ENCODE measurements at places on chromosomes 3 and 15.
A peak's percentile ranks its signal among the peaks of the same experiment; 100 is the strongest.

DNA sequence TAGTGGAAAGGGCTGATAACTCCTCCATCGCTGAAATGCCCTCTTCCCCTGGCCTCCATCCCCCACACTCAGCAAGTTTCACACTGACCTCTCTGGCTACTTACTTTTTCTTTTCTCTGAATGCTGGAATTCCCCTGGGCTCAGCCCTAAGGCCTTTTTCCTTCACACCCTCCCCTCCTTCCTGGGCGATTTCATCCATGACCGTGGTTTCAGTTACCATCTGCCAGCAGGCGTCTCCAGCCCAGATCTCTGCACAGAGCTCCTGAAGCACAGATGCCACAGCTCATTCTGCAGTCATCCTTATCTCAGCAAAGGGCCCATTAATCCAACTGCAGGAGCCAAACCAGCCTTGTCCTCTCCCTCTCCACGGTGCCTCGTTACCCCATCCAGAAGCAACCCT is 114.0 kb downstream of the RFTN1 start:
- peak; percentile 38 for DNase-seq

- no peak for DNase-seq
Observed at GRCh38 chr15:39591141-39591895, 10.4 kb downstream of the THBS1 start.

- DNase-seq = no peak
Observed at GRCh38 chr3:168028086-168028485, 67.6 kb downstream of the GOLIM4 start.

DNA sequence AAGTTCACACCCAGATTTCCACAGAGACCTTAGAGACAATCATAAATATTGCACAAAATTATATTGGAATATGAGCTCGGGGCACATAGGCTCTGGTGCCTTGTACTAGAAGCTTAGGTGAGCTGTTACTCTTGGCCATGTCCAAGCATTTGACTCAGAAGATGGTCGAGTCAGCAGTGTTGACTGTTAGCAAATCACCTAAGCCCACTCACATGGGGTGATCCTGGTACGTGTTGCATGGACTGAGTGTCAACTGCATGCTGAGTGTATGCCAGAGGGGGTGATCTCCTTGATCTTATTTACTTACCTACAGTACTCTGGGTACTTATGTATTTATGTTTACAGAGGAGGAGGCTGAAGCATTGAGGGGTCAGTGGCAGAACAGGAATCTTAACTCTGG is 14.0 kb downstream of the SMAD3 start:
- DNase-seq = no peak

- no peak for DNase-seq
Observed at GRCh38 chr3:42183991-42184632, 81.9 kb downstream of the CCK start.
